Activated T-cell treated with anti-CD3 and anti-CD28 coated beads, Interleukin-2, amount 50 U/mL, for 4 hours (primary cell): ENCODE measurements at places on chromosomes 12 and 14. TPM values are rescaled to one million over a fixed set of nuclear protein-coding genes. Genes with fewer than 3 reads are reported as not detected.
A peak's percentile ranks its signal among the peaks of the same experiment; 100 is the strongest.

DNA sequence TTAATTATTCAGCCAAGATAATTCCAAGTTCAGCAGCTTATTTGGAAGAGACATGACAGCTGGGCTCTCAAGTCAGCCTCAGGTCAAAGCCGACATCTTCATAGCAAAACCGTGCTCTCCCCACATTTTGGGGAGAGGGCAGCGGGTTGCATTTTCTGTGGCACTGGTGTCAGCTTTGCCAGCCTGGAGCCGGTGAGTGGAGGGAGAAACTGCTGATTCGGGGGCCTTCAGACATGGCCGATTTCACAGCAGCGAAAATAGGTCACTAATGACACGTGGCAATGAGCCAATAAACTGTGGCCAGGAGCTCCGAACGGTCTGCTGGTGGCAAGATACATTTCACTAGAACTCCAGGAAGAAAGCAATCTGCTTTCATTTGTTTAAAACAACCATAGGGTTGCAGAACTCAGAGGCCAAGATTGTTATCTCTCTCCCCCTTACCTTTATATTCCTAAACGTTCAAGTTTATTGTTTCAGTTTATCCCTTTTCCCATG, 173.2 kb downstream of the CAND1 start:
- no peak for DNase-seq

- DNase-seq: no peak
These were observed 216.5 kb downstream of the PHLDA1 start for GRCh38 chr12:75814851-75815754.

GRCh38 chr12:27780612-27781408, 774 bp upstream of the MANSC4 start:
- peak; percentile 13 for DNase-seq

- DNase-seq: no peak
These were observed 1.9 kb downstream of the SRGAP1 start for GRCh38 chr12:63846238-63846967.

GRCh38 chr14:72599579-72600470, 294.1 kb downstream of the DPF3 start:
- DNase-seq: no peak

GRCh38 chr12:118488034-118488433, 111.7 kb downstream of the SUDS3 start:
- no peak for DNase-seq

- no peak for DNase-seq
These were observed 45.4 kb downstream of the DUSP6 start for GRCh38 chr12:89306827-89307473.

Gene CATSPERB
- 0.21 TPM for total RNA-seq

Gene CMA1
- total RNA-seq: not detected

Gene CIROP
- total RNA-seq: not detected

Gene PRB3
- not detected for total RNA-seq

Gene AICDA
- not detected for total RNA-seq
